ENCODE measurements at places on chromosomes 1 and 21.

DNA sequence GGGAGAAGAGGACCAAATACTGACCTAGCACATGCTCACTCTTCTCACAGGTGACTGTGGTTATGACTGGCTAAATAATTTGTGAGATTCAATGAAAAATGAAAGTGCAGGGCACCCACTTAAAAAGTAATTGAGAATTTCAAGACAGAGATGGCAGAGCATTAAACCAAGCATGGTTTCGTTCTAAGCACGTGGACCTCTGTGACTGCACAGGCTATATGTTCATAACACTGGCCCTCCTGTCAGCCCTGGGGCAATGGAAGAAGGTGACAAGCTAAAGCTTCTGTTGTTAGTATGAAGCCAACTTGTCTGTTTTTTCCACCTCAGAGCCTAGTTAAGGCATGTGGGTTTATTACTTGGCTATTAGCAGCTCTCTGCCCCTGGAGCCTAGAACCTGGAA lies 130.9 kb downstream of the FASLG start:
- no peak for DNase-seq

GRCh38 chr1:7247791-7248548 lies 462.7 kb downstream of the CAMTA1 start:
- no peak for DNase-seq

DNA sequence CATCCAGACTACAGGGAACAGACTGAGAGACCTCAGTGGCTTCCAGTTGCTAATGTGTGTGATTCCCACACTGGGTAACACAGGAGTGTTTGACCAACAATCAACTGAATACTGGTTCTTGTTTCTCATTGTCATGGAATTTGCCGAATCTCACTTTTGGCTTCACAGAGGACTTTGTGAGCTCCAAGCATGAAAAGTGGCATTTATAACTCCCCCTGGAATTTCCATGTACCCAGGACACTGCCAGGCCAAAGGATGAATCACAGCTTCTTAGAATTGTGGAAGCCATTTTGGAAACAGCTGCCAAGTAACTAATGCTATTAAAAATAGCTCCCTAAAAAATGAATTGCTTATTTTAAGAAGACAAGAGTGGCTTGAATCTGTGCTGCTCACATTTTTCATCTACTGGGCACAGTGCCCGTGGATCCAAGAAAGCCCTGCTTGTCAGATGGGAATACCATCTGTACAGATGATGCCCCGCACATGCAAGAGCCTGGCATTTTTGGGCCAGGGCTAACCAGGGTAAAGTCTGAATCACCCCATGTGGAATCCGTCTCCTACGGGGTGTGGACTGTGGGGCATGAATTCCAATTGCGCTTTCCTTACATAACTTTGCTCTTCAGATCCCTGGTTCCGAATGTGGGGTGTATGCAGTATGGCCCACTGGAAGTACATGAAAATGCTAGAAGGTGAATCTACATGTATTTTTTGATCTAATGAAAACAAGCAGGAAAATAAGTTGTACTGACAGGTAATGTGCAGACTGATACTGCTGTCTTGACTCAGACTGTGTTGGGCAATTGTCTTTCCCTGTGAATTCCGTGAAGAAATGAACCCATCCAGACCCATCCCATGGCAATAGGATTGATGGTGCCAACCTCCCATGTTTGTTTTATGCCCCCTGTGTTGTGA lies 487.3 kb downstream of the SIPA1L2 start:
- peak; percentile 74 for DNase-seq

DNA sequence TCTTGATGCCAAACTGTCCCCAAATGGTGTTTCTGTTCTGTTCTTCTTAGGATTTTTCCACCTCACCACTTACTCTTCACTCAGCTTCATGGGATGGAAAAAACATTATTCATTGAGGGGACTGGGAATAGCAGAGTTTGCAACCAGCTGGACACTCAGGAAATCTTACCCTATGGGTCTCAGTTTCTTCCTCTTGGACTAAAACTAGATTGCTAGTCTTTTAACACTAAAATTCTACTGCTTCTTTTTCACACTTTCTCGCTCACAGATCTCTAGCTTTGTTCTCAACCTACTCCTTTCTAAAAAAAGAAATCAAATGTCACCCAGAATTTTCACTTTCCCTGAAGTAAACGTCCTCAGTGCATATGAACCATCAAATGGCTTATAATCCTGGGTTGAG lies 4.8 kb downstream of the KMO start:
- DNase-seq, result no peak

DNA sequence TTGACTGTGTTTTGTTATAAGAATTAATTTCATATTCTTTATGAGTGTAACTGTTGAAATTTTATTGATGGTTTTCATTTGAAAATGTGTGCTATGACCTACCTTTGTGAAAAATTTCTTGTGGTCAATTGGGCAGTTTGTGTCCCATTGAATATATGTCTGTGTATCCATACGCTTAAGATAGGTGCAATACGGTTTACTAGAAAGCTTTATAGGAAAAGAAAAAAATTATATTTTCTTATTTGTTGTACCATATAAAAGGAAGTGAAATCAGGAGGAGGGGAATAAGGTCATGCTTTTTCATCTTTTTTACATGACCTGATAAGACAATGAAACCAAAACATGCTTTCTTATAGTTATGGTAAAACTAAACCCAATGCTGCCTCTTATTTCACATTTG lies 807.7 kb downstream of the USP25 start:
- no peak for DNase-seq

DNA sequence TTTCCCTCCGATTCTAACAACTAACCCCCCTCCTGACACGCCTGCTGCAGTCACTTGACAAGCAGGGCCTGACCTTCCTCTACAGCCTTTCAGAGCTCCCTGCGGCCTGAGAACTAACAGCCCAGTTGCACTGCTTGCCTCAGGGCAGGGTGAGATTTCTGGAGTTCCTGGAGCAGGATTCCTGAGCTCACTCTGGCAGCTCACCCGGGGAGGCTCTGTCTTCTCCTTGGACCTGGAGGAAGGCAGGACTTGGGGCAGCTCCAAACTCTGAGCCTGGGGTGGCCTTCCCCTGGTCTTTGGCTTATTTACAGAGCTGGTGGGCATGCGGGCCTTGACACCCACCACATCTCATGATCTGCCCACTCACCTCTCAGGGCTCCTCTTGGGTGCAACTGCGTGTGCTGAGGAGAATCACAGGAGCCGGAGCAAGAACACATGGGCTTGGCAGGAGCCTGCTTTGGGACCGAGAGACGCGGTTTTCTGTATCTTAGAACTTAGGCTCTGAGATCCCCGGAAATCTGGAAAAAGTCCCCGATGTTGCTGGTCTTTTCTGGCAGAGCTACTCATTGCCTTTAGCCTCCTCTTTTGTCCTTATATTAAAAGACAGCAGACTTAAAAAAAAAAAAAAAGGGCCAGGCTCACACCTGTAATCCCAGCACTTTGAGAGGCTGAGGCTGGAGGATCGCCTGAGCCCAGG lies 13.1 kb upstream of the SLC25A34 start:
- DNase-seq, result no peak

DNA sequence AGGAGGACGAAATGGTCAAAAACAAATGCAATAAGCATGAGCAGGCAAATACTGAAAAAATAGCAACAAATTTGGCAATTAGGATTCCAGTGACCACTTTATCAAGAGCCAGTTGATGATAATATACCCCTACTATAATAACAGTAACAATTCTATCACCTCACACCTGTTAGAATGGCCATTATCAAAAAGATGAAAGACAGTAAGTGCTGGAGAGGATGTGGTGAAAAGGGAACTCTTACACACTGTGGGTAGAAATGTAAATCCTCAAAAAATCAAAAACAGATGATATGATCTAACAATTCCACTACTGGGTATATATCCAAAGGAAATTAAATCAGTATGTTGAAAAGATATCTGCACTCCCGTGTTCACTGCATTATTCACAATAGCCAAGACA lies 114.3 kb upstream of the GFI1 start:
- DNase-seq, result no peak

- peak; percentile 8 for DNase-seq
Observed at GRCh38 chr1:64572222-64572900, 102.4 kb downstream of the CACHD1 start.

GRCh38 chr1:8782001-8782620 lies 35.3 kb downstream of the RERE start:
- no peak for DNase-seq

DNA sequence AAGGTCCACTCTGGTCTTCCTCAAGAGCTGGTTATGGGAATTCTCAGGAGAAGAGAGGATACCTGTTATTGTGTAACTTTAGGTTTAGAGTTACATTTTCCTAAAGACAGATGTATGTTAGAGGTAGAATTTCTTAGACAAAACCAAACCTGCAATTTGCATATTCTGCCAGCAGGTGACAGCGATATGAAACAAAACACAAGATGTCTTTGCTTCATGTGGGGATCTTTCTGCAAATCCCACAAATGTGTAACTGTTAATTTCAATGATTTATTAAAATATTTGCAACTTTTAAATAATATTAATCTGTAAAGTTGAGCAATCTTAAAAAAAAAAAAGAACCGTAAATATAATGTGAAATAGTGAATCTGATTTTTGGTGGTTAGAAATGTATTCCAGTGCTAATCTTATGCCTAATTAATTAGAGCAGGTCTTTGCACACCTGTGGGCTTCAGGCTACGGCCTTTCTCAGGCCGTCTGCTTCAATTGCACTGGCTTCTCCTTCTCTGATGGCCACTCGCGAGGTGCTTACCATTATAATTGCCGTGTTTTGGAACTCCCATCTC lies 33.4 kb downstream of the FAM78B start:
- DNase-seq, result no peak

DNA sequence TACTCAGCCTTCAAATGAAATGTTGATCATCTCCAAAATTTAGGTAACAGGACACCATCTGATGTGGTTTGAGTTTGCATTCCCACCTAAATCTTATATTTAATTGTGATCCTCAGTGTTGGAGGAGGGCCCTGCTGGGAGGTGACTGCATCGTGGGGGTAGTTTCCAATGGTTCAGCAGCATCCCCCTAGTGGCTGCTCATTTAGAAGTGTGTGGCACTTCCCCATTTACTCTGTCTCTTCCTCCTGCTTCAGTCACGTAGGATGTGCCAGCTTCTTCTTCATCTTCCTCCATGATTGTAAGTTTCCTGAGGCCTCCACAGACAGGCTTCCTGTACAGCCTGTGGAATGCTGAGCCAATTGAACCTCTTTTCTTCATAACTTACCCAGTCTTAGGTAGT lies 731.2 kb downstream of the USP25 start:
- no peak for DNase-seq

- no peak for DNase-seq
Observed at GRCh38 chr1:109794319-109795132, 30.8 kb upstream of the EPS8L3 start.

GRCh38 chr1:205374210-205375078 lies 17.7 kb upstream of the KLHDC8A start:
- peak; percentile 96 for DNase-seq

- DNase-seq, result no peak
Observed at GRCh38 chr21:42039470-42039901, 29.3 kb upstream of the ZBTB21 start.

DNA sequence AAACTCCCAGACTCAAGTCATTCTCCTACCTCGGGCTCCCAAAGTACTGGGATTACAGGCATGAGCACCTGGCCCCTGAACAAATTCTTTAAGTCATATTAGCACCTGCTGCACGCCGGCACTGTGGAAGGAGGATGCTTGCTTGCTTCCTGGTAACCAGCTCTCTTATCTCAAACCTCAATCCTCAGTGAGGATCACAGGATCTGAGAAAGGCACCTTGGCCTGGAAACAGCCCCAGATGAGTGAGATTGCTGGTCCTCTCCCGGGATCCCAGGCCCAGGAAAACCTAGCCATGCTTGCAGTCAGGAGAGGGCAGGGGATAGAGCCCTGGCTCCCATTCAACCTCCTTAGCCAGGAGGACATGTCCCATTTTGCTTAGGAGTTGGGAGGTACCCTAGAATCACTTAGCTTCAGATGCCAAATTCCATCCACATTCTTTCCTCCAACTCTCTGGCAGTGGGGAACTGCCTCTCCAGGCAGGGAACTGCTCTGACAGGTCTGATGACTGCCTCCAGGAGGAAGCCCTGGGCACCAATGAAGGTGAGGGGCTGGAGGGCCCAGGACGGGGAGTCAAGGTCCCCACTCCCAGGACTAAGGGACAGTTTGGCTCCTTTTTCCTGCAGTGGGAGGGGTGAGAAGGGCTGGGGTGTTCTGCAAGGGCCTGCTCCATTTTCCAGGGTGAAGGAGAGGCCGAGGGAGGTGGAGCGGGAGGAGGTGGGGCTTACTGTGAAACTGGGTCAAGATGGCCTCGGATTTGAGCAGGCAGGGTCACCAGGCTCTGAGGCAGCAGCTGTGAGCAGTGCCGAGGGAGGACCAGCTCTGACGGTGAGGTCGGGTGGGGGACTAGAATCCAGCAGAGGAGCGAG lies 9.5 kb downstream of the GPR37L1 start:
- no peak for DNase-seq

GRCh38 chr1:11273595-11274234 lies 717 bp downstream of the UBIAD1 start:
- no peak for DNase-seq

DNA sequence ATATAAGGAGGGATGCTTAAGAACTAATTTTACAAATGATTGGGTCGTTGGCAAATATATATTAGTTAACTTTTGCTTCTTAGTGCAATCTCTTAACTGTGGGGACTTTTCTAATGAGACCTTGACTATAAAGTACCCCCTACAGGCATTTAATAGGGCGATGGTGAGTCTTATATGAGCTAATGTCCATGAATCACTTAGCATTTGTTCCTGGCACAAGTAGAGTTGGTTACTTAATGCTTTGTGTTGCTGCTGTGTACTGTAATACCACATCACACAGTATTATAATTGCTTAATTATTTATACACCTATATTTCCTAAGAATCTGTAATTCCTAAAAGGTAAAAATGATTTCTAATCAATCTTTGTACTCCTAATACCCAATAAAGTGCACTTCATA lies 25.3 kb upstream of the TMCO1 start:
- DNase-seq, result no peak

GRCh38 chr1:95640746-95641145 lies 406.7 kb downstream of the RWDD3 start:
- DNase-seq, result no peak

- no peak for DNase-seq
Observed at GRCh38 chr1:208054485-208054884, 143.6 kb upstream of the CD34 start.

- no peak for DNase-seq
Observed at GRCh38 chr1:223276029-223276428, 87.9 kb downstream of the SUSD4 start.

DNA sequence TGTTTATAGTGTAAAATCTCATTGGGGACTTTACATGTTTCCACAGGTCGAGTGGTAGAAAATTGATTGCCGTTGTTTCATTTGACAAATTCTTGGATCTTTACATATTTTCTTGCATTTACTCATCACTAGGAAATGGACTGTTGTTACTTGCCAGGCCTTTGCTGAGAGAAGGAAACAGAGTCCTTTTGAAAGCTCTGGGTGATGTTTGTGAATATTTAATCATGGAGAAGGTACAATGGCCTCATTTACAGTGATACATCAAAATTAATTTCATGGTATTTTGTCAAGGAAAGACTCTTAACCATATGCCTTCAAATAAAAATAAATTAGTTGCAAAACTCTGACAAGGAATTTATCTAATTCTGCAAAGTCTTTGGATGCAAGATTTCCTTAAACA lies 198.0 kb downstream of the GRIK1 start:
- DNase-seq, result no peak

GRCh38 chr1:40301541-40302299 lies 15.4 kb downstream of the COL9A2 start:
- no peak for DNase-seq

GRCh38 chr1:37691497-37692077 lies 729 bp upstream of the CDCA8 start:
- peak; percentile 26 for DNase-seq

- DNase-seq, result no peak
Observed at GRCh38 chr1:66331658-66332547, 202.1 kb upstream of the SGIP1 start.

GRCh38 chr1:167339405-167339804 lies 118.7 kb downstream of the POU2F1 start:
- no peak for DNase-seq

Data from RWPE1 (cell line).